Activated T-cell treated with anti-CD3 and anti-CD28 coated beads, Interleukin-2, amount 50 U/mL, for 72 hours (primary cell): ENCODE measurements at places on chromosomes 7 and 10. TPM values are rescaled to one million over a fixed set of nuclear protein-coding genes. Genes with fewer than 3 reads are reported as not detected.
A peak's percentile ranks its signal among the peaks of the same experiment; 100 is the strongest.

DNA sequence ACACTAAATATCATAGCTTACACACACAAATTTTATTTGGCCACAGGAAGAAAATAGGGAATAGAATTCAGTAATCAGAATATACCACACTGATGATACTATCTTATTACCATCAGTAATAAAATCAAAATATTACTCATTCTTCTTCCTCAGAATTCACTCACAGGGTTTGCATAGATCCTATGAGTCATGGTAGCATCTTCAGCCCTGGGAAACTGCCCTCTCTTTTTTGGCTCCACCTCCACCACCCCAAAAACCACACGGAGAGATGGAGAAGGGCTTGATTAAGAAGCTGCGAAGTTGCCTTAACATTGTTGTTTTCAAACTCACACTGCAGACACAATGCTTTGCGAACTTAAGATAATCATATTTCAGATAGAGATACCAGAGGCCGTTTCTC lies 154.1 kb upstream of the AHR start:
- peak; percentile 80 for DNase-seq
- H3K27me3 ChIP-seq, result no peaks in the 10 kb centered on the region
- H3K4me1 ChIP-seq, result peaks cover 58% of the 10 kb centered on the region
- peak overlapping the region; percentile 96 for H3K27ac ChIP-seq

DNA sequence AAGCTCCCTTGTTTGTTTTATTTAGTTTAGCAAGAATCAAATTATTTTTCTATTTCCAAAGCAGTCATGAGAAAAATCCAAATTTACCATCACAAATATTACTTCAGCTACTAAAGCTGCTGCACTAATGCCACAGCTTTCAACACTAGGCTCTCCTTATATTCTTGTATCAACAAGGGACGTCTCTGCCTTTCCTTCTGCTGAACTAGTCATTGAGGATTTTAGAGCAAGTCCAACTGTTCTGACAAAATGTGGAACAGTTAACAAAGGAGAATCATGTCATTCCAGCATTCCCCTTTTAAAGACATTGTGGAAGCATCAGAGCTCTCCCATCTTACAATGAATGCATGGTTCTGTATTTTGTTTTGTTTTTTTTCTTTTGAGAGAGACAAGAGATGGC lies 28.6 kb downstream of the FAM13C start:
- H3K4me3 ChIP-seq, result no peak overlapping the region
- H3K36me3 ChIP-seq, result no peaks in the 10 kb centered on the region
- no peaks in the 10 kb centered on the region for H3K4me1 ChIP-seq
- no peak for DNase-seq
- H3K27ac ChIP-seq, result no peak overlapping the region

DNA sequence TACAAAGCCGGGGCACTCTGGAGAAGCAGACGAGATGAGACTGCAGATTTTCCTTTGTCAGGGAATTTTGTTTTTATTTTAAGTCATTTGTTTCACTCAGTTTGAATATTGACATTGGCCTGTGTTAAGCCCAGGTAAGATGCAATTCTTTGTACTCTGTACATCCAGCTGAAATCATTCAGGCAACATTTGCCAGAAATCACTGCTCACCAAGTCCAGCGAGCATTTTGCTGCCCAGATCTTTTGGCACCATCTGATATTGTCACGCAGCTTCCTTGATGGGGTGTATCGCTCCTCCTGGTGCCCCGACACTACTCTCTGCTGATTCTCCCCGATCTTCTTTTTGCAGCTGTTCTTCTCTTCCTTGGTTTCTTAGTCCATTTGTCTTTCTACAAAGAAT lies 261.7 kb downstream of the GALNT17 start:
- H3K4me1 ChIP-seq, result no peaks in the 10 kb centered on the region
- H3K27ac ChIP-seq, result no peak overlapping the region
- H3K4me3 ChIP-seq, result no peak overlapping the region

DNA sequence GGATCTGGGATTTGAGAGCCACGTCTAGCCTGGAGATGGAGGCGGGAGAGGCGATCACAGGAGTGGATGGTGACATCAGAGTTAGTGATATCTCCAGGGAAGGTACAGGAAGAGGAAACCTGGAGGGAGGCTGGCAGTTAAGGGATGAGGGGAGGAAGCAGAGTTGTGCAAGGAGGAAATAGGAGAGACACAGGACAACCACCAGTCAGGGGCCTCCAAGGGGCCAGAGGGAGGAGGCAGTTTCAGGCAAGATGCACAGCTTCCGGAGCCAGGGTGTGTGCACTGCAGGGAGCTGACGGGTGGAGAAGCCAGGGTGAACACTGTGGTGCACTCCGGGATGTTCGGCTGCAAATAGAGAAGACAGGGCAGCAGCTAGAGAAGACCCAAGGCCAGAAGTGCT lies 141.2 kb downstream of the GLI3 start:
- no peak for DNase-seq
- H3K36me3 ChIP-seq, result no peaks in the 10 kb centered on the region
- no peak overlapping the region for H3K27ac ChIP-seq

GRCh38 chr7:92731335-92732063 lies 104.9 kb downstream of the CDK6 start:
- H3K4me3 ChIP-seq, result peak overlapping the region; percentile 84
- DNase-seq, result peak; percentile 71
- no peaks in the 10 kb centered on the region for H3K27me3 ChIP-seq
- peaks cover 92% of the 10 kb centered on the region for H3K4me1 ChIP-seq

DNA sequence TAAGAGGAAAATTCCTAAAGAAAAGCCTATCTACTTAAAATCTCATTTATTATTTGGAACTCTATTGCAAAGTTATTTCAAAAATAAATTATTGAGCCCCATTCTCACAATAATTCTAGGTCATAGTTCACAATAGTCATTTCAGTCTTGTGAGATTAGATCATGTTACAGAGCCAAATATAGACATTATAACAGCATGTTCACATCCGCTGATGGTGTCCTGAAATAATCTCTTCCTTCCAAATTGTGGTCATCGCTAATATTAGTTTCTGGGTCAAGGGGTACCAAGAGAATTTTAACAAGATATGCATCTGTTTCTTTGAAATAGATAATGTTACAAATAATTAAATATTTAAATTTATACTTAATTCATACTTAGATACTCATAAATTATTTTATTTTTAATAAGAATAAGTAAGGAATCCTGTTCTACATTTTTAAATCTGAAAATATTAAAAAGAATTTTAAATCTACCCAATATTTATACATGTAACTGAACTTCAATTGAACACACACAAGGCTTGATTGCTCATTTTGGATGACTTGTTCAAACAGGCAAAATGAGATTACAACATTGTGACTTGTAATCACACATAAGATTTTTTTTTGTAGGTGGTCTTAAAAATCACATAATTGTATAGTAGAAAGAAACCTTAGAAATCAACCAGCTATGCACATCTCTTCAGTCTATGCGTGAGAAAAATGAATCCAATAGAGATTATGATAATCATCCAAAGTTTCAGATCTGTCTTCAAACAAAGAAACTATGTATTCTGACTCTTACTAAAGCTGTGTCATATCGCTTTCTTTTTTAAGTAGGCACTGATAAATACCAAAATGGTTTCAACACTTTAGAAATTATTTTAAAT lies 13.1 kb downstream of the GNAT3 start:
- DNase-seq, result no peak
- no peak overlapping the region for H3K27ac ChIP-seq
- no peaks in the 10 kb centered on the region for H3K27me3 ChIP-seq
- no peak overlapping the region for H3K4me3 ChIP-seq
- no peaks in the 10 kb centered on the region for H3K4me1 ChIP-seq
- H3K36me3 ChIP-seq, result no peaks in the 10 kb centered on the region

- H3K27me3 ChIP-seq, result peaks cover 13% of the 10 kb centered on the region
- H3K4me3 ChIP-seq, result no peak overlapping the region
- H3K27ac ChIP-seq, result no peak overlapping the region
- H3K36me3 ChIP-seq, result no peaks in the 10 kb centered on the region
Measured at GRCh38 chr10:90171014-90171722, 469.8 kb downstream of the KIF20B start.

- peaks cover 26% of the 10 kb centered on the region for H3K27me3 ChIP-seq
- H3K4me1 ChIP-seq, result no peaks in the 10 kb centered on the region
- no peaks in the 10 kb centered on the region for H3K36me3 ChIP-seq
- DNase-seq, result no peak
- H3K27ac ChIP-seq, result no peak overlapping the region
- no peak overlapping the region for H3K4me3 ChIP-seq
Measured at GRCh38 chr7:95907337-95907736, 135.0 kb downstream of the DYNC1I1 start.

The LIPF gene
- not detected for total RNA-seq
